ENCODE measurements at places on chromosomes 2 and 18. TPM values are rescaled to one million over a fixed set of nuclear protein-coding genes. Genes with fewer than 3 reads are reported as not detected.

Gene ERLEC1
- 123 TPM for total RNA-seq

Gene MRO
- 0.12 TPM for total RNA-seq

Gene DTYMK
- 83.3 TPM for total RNA-seq

Gene RND3
- 1,131 TPM for total RNA-seq

Gene NEURL3
- total RNA-seq = not detected

Gene LAMA3
- total RNA-seq = 30.5 TPM

Gene CDKL4
- 0.75 TPM for total RNA-seq

Gene VWA3B
- total RNA-seq = not detected

Gene PROM2
- total RNA-seq = 0.25 TPM

Gene CABYR
- 7.2 TPM for total RNA-seq

Gene AMMECR1L
- 16.4 TPM for total RNA-seq

Gene NPPC
- 1.3 TPM for total RNA-seq

Gene USP37
- 11.6 TPM for total RNA-seq

Gene LRRC30
- total RNA-seq = not detected

Gene HRH4
- 0.12 TPM for total RNA-seq

Gene TRIM43
- total RNA-seq = not detected

Gene SCG2
- total RNA-seq = 0.44 TPM

Gene KIAA1328
- total RNA-seq = 9.5 TPM

Gene BOLL
- total RNA-seq = not detected

Gene ANKRD30B
- 0.55 TPM for total RNA-seq

Gene ANKRD30BL
- total RNA-seq = not detected
